Gastrocnemius medialis (tissue), 4 donors: ENCODE measurements at places on chromosomes 7 and 10. TPM values are rescaled to one million over a fixed set of nuclear protein-coding genes. Genes with fewer than 3 reads are reported as not detected.
A peak's percentile ranks its signal among the peaks of the same experiment; 100 is the strongest.

- no peaks in the 10 kb centered on the region for H3K36me3 ChIP-seq
- DNase-seq: no peak
- no peak overlapping the region for H3K27ac ChIP-seq
- no peaks in the 10 kb centered on the region for H3K4me1 ChIP-seq
- H3K27me3 ChIP-seq: no peaks in the 10 kb centered on the region
These were observed 75.5 kb upstream of the AGK start for GRCh38 chr7:141475679-141476078.

DNA sequence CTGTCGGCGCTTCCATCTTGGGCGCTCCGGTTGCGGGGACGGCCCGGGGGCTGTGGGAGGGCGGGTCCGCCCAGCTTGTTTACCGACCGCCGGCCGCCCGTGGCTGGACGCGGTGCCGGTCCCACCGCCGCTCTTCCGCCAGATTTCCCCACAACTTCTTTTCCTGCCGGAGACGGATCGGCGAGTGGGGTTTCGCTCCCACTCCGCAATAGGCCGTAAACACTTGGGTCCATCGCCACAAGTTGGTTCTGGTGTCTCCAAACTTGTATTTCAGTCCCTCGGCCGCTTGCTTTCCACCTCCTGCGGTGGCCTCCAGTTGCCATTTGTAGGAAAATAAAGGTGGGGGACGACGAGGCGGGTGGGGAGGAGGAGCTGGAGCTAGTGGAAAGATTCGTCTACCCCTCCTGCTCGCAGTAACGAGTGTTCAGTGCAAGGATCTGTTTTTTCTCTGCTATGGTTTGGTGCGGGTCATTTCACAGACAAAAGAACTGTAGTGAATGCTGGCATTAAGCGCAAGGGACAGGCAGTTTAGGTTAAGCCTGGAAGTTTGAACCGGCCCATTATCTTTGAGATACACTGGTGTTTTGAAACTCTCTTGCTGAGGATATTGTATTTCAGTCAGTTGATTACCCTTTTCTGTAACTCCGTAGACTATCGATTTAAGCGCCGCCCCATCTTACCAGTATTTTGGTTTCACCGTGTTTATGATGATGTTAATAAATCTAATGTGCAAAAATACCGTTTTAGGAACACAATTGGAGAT is 24.3 kb upstream of the ZRANB1 start:
- DNase-seq: peak; percentile 37
- peak overlapping the region; percentile 99 for H3K27ac ChIP-seq
- no peaks in the 10 kb centered on the region for H3K36me3 ChIP-seq
- H3K4me1 ChIP-seq: peaks cover 50% of the 10 kb centered on the region
- peak overlapping the region; percentile 78 for H3K4me3 ChIP-seq
- no peaks in the 10 kb centered on the region for H3K27me3 ChIP-seq

GRCh38 chr10:101014230-101014884 is 14.7 kb downstream of the LZTS2 start:
- H3K27me3 ChIP-seq: no peaks in the 10 kb centered on the region
- H3K4me1 ChIP-seq: peaks cover 5% of the 10 kb centered on the region
- no peak overlapping the region for H3K27ac ChIP-seq

DNA sequence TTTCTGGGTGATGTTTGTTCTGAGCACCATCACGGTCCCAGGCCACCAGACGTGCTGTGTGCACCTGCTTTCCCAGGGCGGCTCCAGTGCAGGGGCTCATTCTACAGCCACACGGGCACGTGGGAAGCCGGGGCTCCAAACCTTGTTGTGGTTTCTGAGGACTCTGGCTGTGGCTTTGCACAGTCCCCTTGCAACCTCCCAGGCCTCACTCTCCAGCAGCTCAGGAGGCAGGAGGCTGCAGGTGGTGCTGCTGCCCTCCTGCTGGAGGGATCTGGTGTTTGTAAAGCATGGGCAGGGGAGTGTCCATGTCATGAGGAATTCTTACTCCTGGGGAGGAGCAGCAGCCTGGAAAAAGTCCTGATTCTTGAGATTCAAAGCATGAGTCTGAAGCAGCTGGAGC is 54.3 kb downstream of the INSYN2A start:
- no peak overlapping the region for H3K4me3 ChIP-seq
- H3K36me3 ChIP-seq: no peaks in the 10 kb centered on the region
- no peaks in the 10 kb centered on the region for H3K4me1 ChIP-seq
- no peaks in the 10 kb centered on the region for H3K27me3 ChIP-seq
- H3K27ac ChIP-seq: no peak overlapping the region

DNA sequence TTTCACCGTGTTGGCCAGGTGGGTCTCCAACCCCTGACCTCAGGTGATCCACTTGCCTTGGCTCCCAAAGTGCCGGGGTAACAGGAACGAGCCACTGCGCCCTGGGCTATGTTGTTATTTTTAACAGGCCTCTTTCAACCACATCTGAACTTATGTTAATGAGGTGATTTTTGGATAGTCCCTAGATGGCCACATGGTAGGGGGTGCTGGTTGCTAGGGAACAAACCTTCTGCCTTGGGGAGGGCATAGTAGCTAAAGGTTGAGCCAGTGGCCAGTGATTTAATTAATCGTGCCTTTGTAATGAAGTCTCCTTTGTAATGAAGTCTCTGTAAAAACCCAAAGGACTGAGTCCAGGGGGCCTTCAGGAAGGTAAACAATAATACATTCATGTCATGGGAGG is 9.1 kb downstream of the COMTD1 start:
- no peak overlapping the region for H3K4me3 ChIP-seq
- peak overlapping the region; percentile 95 for H3K27ac ChIP-seq
- H3K36me3 ChIP-seq: no peaks in the 10 kb centered on the region
- H3K4me1 ChIP-seq: peaks cover 79% of the 10 kb centered on the region
- DNase-seq: no peak

DNA sequence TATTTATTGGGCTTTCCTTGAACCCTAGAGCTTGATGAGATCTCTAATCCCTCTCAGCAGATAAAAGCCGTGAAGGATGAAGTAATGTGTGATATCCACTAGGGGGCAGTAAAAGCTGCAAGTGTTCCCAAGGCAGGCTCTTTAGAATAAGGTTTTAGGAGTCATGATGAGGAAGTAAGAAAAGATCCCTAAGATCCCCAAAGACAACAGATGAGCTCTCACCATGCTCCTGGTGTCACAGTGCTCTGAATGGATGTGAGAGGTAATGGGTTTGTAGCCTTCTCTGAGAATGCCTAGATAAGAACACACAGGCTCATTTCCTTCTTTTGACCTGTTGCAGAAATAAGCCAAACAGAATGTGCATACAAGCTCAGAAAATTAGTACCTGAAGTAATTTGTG is 70.4 kb upstream of the ITPRID1 start:
- DNase-seq: no peak
- H3K4me3 ChIP-seq: no peak overlapping the region
- no peaks in the 10 kb centered on the region for H3K36me3 ChIP-seq
- H3K4me1 ChIP-seq: no peaks in the 10 kb centered on the region

GRCh38 chr10:29826801-29827450 is 192.2 kb upstream of the SVIL start:
- no peaks in the 10 kb centered on the region for H3K27me3 ChIP-seq
- H3K27ac ChIP-seq: no peak overlapping the region
- H3K4me3 ChIP-seq: no peak overlapping the region

GRCh38 chr7:132650498-132650897 is 74.2 kb upstream of the PLXNA4 start:
- H3K4me1 ChIP-seq: no peaks in the 10 kb centered on the region
- H3K27me3 ChIP-seq: no peaks in the 10 kb centered on the region
- no peak for DNase-seq
- no peak overlapping the region for H3K4me3 ChIP-seq

- H3K36me3 ChIP-seq: no peaks in the 10 kb centered on the region
- DNase-seq: no peak
- H3K27ac ChIP-seq: no peak overlapping the region
- no peaks in the 10 kb centered on the region for H3K27me3 ChIP-seq
These were observed 242.8 kb upstream of the TMEM72 start for GRCh38 chr10:44668336-44668735.

DNA sequence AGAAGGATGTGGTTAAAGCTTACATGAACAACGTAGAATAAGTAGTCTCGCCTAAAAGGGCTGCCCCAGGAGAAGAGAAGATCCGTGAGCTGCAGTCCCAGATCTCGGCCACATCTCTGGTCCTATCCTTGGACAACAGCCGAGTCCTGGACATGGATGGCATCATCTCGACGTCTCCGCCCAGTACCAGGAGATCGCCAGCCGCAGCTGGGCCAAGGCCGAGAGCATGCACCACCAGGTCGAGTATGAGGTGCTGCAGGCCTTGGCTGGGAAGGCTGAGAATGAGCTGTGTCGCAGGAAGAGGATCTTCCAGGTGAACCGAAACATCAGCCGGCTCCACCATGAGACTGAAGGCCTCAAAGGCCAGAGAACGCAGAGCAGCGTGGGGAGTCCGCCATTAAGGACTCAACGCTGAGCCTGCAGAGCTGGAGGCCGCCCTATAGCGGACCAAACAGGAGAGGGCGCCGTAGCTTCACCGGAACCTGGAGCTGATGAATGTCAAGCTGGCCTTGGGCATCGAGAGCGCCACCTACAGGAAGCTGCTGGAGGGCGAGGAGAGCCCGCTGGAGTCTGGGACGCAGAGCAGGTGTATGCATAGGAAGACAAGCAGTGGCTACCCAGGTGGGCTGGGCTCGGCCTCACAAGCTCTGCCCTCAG is 22.2 kb downstream of the LIPK start:
- no peak for DNase-seq
- H3K27me3 ChIP-seq: no peaks in the 10 kb centered on the region
- no peak overlapping the region for H3K4me3 ChIP-seq
- no peak overlapping the region for H3K27ac ChIP-seq
- H3K36me3 ChIP-seq: no peaks in the 10 kb centered on the region

DNA sequence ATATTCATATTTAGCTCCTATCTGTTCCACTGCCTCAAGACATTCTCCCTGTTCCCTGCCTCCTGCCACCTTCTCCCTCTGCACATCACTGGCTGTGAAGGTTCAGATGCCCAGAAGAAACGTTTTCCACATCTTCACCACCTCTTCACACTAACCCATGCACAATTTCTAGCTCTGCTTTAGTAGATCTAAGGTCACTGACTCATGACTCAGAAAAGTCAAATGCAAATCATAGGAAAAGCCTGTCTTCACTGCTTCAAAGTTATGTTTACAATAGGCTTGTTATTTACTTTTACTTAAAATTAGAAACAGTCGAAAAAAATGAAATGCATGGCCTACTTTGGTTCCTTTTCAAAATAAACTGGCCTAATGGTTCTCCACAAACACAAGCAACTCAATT is 2.5 kb downstream of the SCRN1 start:
- no peaks in the 10 kb centered on the region for H3K4me1 ChIP-seq
- no peak for DNase-seq
- peaks cover 33% of the 10 kb centered on the region for H3K27me3 ChIP-seq
- H3K27ac ChIP-seq: no peak overlapping the region
- no peaks in the 10 kb centered on the region for H3K36me3 ChIP-seq

GRCh38 chr10:9097206-9097990 is 1042.9 kb downstream of the GATA3 start:
- H3K4me1 ChIP-seq: no peaks in the 10 kb centered on the region
- H3K36me3 ChIP-seq: no peaks in the 10 kb centered on the region

DNA sequence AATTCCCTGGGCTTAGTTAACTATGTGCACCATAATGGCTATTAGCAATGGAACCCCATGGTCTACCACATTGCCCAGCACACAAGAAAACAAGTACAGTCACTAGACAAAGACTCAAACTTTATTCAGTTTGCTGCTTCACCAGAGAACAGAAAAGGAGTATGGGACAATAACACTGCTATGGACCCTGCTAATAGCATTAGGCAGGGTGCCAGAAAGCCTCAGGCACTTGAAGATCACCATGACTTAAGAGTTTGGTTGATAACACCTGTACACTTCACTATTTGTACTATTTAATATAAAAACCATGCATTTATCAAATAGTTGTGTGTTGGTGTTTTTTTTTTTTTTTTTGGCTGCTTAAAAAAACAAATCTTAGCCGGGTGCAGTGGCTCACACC is 159.6 kb downstream of the KMT2E start:
- H3K27ac ChIP-seq: no peak overlapping the region
- DNase-seq: no peak
- no peaks in the 10 kb centered on the region for H3K36me3 ChIP-seq
- no peaks in the 10 kb centered on the region for H3K27me3 ChIP-seq

DNA sequence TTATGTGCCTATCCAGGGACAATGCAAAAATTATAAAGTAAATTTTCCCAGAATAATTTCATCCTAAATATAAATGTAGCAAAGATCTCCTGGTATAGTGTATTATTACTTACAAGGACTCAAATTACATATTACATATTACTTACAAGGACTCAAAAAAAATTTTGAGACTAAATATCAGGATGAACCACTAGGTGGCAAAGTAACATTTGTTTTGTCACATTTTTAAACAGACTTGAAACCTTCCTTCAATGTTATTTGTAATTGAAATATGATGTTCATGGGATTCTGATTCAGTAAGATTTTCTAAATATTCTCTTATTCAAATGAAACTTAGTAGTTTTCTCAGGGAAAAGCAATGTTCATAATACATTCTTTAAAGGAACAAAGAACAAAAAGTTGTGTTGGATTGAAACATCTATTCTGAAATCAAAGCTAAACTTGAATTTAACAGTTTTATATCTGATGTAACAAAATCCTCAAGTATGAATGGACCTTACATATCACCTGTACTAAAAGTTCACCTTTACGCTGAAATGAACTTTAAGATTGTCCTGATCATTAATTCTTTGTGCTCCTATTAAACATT is 74.3 kb upstream of the GNAI1 start:
- H3K36me3 ChIP-seq: no peaks in the 10 kb centered on the region
- H3K27ac ChIP-seq: no peak overlapping the region
- no peak overlapping the region for H3K4me3 ChIP-seq
- no peaks in the 10 kb centered on the region for H3K27me3 ChIP-seq

GRCh38 chr7:116037401-116037800 is 6.8 kb upstream of the TFEC start:
- no peaks in the 10 kb centered on the region for H3K27me3 ChIP-seq
- no peaks in the 10 kb centered on the region for H3K4me1 ChIP-seq
- no peaks in the 10 kb centered on the region for H3K36me3 ChIP-seq
- H3K27ac ChIP-seq: no peak overlapping the region
- no peak overlapping the region for H3K4me3 ChIP-seq

GRCh38 chr10:12730809-12731519 is 270.5 kb downstream of the CCDC3 start:
- no peak overlapping the region for H3K4me3 ChIP-seq
- H3K36me3 ChIP-seq: no peaks in the 10 kb centered on the region
- no peaks in the 10 kb centered on the region for H3K27me3 ChIP-seq
- H3K27ac ChIP-seq: peak overlapping the region; percentile 49

GRCh38 chr7:51064688-51065087 is 251.9 kb downstream of the COBL start:
- H3K36me3 ChIP-seq: no peaks in the 10 kb centered on the region
- H3K27ac ChIP-seq: no peak overlapping the region
- no peak overlapping the region for H3K4me3 ChIP-seq
- peaks cover 13% of the 10 kb centered on the region for H3K4me1 ChIP-seq
- no peak for DNase-seq

GRCh38 chr10:113987805-113988204 is 55.9 kb upstream of the ADRB1 start:
- H3K36me3 ChIP-seq: no peaks in the 10 kb centered on the region
- H3K27me3 ChIP-seq: no peaks in the 10 kb centered on the region
- H3K27ac ChIP-seq: no peak overlapping the region
- no peaks in the 10 kb centered on the region for H3K4me1 ChIP-seq
- DNase-seq: no peak

The FXYD4 gene
- not detected for total RNA-seq

The SPDYE2B gene
- total RNA-seq: not detected

The NXPH1 gene
- not detected for total RNA-seq

The ZCWPW1 gene
- total RNA-seq: 1.6 TPM

The CARD11 gene
- not detected for total RNA-seq

The ZNF503 gene
- total RNA-seq: 1.8 TPM
